ENCODE measurements at places on chromosomes 5 and 9.

- no peak for DNase-seq
Measured at GRCh38 chr5:91027405-91028139, 355.5 kb downstream of the ARRDC3 start.

- no peak for DNase-seq
Measured at GRCh38 chr9:134591573-134591981, 50.0 kb upstream of the COL5A1 start.

GRCh38 chr5:40409601-40410000 is 270.1 kb upstream of the PTGER4 start:
- DNase-seq, result no peak

GRCh38 chr5:101608322-101608721 is 687.8 kb downstream of the SLCO4C1 start:
- no peak for DNase-seq

DNA sequence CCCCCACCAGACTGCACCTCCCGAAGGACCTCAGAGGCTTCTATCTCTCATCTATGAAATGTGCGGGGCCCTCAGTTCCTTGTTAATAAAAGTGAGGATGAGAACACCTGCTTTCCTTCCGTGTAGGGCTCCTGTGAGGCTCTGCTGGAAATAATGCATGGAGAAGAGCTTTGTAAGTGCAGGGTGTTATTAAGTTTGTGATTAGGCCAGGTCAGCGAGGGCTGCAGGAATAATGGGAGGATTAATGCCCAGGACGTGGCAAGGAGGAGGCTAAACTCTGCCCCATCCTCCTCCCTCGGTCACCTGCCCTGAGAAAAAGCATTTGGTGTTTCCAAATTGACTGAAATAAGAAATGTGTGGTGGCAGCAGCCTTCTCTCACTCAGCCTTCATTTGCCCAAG is 83.5 kb upstream of the HSPA9 start:
- DNase-seq, result no peak

- peak; percentile 1 for DNase-seq
Measured at GRCh38 chr9:18786911-18787650, 245.9 kb downstream of the SAXO1 start.

GRCh38 chr5:44048276-44048984 is 340.8 kb downstream of the FGF10 start:
- DNase-seq, result no peak

- DNase-seq, result no peak
Measured at GRCh38 chr9:128180447-128180846, 10.9 kb downstream of the CIZ1 start.

DNA sequence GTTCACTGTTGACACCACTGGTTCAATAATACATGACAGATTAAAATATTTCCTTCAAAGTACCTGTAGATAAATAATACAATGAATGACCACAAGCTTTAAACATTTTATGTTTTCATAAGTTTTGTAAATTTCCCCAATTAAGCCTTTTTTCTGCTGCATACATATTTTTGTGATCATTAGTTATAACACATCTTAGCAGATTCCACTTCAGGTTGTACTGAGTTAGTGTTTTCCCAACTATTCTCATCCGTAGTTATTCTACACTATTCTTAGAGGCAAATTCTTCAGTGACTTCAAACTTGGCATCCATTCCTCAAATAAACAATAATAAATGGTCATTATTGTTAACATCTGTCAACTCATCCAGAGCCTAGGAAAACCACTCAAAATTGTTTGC is 100.9 kb downstream of the NRG2 start:
- no peak for DNase-seq

GRCh38 chr9:33884856-33885701 is 68.1 kb downstream of the UBE2R2 start:
- no peak for DNase-seq

GRCh38 chr9:21481470-21482056 is 550 bp downstream of the IFNE start:
- DNase-seq, result no peak

DNA sequence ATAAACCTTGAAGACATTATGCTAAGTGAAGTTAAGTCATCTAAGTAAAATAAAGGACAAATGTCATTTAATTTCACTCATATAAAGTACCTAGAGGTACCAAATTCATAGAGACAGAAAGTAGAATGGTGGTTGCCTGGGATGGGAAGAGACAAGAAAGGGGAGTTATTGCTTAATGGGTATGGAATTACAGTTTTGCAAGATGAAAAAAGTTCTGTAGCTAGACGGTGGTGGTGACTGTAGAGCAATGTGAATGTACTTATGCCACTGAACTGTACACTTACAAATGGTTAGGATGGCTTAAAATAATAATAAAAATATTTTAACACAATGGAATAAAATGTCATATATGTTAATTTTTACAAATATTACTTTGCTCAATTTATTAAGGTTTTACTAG is 128.0 kb downstream of the MPDZ start:
- no peak for DNase-seq

GRCh38 chr9:97985058-97985861 is 2.1 kb downstream of the ANP32B start:
- DNase-seq, result no peak

GRCh38 chr9:18755263-18755662 is 277.7 kb downstream of the SAXO1 start:
- no peak for DNase-seq

- no peak for DNase-seq
Measured at GRCh38 chr5:150503977-150504620, 3.8 kb upstream of the NDST1 start.

DNA sequence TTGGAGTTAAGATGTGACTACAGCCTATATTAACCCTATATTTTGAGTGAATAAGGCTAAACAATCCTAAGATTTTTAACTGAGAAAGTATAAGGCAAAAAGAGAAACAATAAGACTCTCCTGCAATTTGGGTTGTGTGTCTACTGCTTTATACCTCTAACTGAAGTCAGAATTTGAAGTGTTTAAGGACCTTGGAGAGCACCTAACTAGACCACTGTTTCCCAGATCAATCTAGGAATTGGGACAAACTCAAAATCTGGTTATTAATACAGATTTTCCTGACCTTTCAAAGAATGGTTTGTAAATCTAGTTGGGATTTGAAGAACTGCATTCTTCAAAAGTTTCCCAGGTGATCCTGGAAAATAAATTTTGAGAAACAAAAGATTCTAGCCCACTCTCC is 42.1 kb downstream of the GABRA1 start:
- no peak for DNase-seq

- no peak for DNase-seq
Measured at GRCh38 chr9:99377790-99378775, 156.0 kb downstream of the SEC61B start.

GRCh38 chr5:7244208-7244607 is 151.7 kb upstream of the ADCY2 start:
- DNase-seq, result no peak

GRCh38 chr5:127006744-127007143 is 23.6 kb downstream of the MARCHF3 start:
- no peak for DNase-seq

Measured in ecto neural progenitor cell (in vitro differentiated cells).